Hematopoietic multipotent progenitor cell treated with erythropoietin and hydrocortisone succinate and interleukin-3 and kit ligand, for 8 days (in vitro differentiated cells): ENCODE measurements at places on chromosomes 11 and 22.
A peak's percentile ranks its signal among the peaks of the same experiment; 100 is the strongest.

DNA sequence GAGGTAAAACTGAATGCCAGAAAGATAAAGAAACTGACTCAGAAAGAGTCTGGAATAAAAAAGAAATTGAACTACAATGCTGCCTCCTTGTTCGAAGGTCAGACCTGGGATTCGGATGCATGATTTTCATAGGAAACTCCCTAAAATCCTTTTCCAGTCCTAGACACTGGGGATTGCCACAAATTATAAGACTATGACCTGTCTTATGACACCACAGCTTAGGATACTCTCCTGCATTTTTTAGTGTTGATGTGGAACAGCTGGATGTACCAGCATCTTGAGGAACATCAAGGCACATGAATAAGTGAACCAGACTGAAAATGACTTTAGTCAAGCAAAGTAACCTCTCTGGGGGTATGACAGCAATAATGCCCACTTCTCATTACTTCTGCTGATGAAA is 9.0 kb downstream of the KIRREL3 start:
- DNase-seq = no peak

DNA sequence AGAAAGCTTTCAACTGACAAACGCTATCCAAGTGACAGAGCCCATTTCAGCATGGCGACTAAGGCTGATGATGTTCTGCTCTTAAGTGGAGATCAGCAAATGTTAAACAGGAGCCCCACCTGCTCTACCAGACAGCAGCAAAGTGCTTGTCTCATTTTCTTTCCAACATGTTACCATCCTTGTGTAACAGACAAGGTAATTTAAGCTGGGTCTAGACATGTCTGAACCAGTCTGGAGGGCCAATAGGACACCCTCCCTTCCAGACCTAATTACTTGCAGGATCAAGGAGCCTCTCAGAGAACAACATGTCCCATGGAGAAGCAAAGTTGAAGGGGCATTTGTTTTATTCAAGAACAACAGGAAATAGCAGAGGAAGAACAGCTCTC is 3.9 kb upstream of the LMO2 start:
- DNase-seq = no peak

DNA sequence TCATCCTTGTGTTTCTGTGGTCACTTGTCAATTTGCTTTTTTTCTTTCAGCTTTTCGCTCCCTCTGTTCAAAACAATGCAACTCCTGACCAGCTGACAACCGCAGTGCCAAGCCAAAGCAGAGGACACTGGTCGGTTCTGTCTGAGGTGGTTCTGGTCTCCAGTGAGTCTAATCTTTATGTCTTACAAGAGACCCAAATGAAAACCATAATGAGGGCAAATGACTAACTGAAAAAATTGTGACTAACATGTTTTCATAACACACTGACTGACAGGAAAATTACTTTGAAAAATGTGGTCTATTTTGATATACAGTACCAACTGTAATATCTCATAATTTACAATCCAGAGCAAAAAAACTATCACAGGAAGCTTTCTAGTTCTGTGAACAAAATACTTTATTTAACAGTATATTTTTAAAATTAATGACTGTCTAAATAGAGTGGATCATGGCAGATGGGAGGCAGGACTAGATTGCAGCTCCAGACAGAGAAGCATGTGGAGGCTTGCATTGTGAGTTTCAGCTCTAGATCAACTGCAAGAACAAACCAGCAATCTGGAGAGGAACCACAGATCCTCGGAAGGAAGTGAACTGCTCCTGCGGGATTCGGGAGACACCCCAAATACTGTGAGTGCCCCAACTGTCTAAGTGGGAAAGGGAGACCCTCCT is 311.8 kb downstream of the SBF2 start:
- no peak for DNase-seq

- peak; percentile 38 for DNase-seq
These were observed 41.2 kb downstream of the IGLL5 start for GRCh38 chr22:22928666-22929380.

DNA sequence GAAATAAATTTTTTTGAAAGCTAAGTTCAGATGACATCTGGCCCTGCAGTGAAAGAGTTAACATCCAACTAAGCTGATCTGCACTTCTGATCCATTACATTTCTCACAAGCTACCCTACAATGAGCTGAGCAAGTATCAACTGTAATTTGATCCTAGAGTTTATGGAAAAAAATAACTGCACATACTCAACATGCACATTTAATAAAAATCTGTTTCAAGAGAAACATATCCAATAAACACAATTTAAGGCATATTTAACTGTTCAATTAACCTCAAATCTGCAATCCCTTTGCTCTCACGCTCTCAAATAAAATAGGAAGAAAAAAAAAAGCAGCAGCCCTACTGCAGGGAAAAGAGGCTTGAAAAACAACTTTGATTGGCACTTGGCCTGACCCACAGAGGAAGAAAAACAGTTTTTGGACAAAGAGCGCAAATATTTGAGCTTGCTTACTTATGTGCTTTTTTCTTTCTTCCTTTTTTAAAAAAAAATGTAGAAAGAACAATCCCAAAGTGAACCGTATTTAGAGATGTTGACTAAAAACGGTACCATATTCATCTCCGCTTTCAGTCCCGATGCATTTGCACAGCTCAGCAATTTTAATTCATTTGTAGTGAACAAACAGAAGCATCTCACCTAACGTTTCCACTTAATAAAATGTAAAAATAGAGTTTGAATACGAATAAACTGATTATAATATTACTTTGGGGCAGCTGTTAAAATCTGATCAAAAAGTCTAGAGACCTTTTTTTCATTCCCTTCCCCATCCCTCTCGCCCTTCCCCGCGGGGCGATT is 1.6 kb downstream of the SESN3 start:
- peak; percentile 31 for DNase-seq

- peak; percentile 38 for DNase-seq
These were observed 11.9 kb downstream of the B3GNT6 start for GRCh38 chr11:77046060-77046501.

GRCh38 chr22:25930083-25930482 is 188.1 kb downstream of the MYO18B start:
- no peak for DNase-seq

- no peak for DNase-seq
These were observed 414 bp downstream of the JOSD1 start for GRCh38 chr22:38700270-38700788.

DNA sequence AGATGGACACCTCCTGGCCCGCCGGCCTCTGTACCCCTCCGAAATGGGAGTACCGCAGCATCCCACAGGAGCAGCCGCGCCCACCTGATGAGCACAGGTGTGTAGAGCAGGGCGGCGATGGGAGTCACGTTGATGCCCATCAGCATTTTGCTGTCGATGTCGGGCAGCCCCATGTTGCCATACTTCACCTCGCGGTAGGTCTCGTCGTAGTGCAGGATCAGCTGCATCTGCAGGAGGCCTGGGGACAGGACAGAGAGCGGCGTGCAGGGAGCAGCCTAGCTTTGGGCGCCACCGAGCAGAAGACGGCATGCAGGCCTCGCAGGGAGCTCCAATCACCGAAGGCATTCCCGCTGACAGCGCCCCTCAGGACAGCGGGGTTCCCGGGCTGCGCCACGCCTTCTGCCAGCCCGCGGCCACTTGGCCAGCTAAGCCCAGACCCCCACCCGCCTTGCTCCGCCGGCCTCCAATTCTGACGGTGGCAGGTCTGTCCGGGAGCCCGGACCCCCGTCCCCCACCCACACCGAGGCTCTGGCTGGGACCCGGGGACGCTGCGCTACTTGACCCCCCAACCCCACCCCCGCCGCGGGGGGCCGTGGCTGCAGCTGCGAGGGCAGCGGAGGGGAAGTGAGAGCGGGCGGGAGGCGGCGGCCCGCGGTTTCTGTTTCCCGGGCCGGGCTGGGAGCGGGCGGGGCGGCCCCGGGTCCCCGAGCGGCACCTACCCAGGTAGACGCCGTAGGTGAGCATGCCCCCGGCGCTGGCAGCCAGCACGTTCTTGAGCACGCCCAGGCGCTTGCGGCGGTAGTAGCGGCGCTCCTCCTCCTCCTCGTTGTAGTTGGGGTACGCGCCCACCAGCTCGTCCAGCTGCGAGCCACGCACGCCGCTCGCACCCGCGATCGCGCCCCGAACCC is 705 bp downstream of the UNC93B1 start:
- DNase-seq = no peak

- DNase-seq = no peak
These were observed 7.1 kb downstream of the SLC7A4 start for GRCh38 chr22:21025266-21025665.

DNA sequence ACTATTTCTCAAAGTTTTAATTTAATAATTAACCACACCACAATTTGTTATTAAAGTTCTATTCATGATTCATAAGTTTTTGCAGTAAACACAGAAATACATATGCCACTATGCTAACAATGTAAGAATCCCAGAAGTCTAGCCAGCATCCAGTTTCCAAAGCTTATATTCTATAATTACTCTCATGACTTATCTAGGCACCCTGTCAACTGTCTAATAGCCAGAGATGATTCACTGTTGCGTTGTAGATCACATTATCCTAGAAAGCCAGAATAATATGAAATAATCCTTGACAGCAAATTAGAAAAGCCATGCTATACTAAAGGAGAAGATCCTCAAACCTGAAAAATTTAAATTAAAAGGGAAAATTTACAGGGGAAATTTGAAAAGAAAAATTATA is 141.0 kb downstream of the SOX6 start:
- DNase-seq = no peak

DNA sequence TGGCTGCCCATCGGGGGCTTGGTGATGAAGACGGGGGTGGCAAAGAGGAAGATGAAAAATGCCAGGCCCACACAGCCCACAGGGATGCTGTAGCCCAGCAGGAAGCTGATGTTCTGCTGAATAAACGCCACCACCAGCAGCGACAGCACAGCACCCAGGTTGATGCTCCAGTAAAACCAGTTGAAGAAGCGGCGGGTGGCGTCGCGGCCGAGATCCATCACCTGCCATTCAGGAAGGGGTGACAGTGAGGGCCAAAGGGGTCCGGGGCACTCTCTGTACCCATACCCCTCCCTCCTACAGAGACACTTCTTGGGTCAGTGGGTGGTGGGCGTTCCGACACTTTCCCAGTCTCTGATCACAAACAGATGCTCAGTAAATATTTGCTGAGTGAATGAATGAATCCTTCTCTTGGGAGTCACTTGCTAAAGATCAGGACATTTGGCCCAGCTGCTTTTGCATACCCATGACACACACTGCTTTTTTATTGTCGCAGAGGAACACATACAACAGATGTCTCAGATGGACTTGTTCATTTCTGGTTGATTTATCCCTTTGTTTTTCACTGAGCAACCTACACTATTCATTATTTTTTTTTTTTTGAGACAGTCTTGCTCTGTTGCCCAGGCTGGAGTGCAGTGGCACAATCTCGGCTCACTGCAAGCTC is 5.2 kb downstream of the SLC15A3 start:
- DNase-seq = no peak

DNA sequence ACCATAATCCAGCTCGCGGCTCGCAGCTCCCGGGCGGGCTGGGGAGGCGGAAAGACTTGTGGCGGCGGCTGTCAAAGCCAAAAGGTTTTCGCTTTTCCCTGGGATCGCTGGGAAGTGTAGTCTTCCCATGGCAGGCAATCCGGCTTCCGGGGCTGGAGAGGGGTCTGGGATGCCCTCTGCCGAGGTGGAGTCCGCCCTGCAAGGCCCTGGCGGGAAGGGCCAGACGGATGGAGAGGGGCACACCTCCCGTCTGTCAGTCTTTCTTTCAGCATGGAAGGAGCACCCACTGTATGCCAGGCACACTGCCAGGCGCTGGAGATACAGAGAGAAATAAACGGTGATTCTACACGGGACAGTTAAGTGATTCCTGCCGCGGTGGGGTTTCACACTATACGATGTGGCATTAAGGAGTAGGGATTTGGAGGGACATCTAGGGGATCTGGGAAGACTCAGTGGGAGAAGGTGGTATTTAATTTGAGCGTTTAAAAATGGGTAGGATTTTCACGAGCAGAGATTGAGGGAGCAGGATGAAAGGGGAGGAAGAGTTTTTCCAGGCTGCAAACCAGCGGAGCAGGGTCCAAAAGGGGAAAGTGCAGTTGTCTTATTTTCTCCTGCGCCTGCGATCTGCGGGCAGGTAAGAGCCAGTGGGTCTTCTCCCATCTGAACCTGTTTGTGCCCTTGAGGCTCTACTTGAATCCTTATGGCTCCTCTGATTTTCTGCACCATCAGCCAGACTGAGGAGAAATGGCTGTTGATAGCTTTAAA is at the start of gene BACE1:
Gene BACE1, minus strand, starts transcription at position 60 of the 765 bp plus-strand sequence. CDS start 461 bp downstream, outside the sequence.
- peak; percentile 60 for DNase-seq

GRCh38 chr11:77530879-77531278 is 57.0 kb upstream of the PAK1 start:
- DNase-seq = no peak

DNA sequence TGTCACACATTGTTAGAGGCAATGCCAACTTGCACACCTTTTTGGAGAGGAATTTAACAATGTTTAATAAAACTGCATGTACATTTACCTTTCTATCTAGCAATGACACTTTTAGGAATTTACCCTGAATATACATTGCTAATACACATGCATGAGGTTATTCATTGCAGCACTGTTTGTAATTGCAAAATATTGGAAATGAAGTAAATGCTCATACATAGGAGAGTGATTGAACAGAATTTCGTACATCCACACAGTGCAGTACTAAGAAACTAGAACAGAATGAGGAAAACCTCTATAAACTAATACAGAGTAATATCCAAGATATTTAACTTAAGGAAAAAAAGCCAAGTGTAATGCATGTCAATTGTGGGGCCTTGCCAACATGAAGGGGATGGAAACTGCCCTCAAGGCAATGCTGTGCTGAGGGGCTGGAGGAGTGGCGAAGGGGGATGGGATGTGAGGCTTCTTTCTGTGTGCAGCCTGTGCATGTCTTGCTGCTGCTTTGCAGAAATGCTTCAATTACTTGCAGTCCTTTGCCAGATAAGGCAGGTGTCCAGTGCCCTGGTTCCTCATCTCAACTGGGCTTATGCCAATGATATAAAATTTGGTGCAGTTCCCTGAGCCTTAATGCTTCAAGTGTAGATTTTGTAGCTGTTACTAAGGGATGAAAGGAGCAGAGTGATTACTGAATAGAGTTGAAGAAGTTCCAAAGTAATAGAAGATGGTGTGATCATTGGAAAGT is 96.1 kb downstream of the GRIA4 start:
- no peak for DNase-seq

GRCh38 chr22:43338766-43339345 is 4.3 kb downstream of the SCUBE1 start:
- no peak for DNase-seq
